Activated T-helper 2 cell treated with anti-CD3 and anti-CD28 coated beads, Interferon-gamma antibody, Interleukin-2, Interleukin-4, amounts not matched to agents 10 μg/mL and 5 μg/mL and 100 μg/mL, durations not matched to agents 14 hours and 24 hours and 36 hours (primary cell): ENCODE measurements at places on chromosomes 2 and 18. TPM values are rescaled to one million over a fixed set of nuclear protein-coding genes. Genes with fewer than 3 reads are reported as not detected.

DNA sequence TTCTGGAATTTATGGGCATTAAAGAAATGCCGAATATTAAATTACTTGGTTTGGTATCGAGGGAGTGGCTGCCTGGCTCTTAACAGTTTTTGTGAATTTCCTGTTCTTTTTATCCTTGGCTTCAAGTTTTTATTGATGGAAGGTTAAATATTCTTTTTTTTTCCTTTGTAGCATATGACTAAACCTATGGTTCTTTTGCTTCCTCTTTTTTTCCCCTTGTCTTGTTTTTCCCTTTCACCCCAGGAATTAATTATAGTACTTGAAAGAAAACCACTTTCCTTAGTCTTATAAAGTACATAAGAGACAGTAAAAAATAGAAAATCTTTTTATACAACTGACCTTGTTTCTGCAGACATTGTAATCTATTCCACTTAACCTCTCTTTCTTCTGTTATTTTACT is 42.4 kb downstream of the MGAT5 start:
- DNase-seq: no peak

GRCh38 chr2:197498937-197499593 is 575 bp downstream of the HSPD1 start:
- peak; percentile 53 for DNase-seq

- no peak for DNase-seq
These were observed 30.0 kb downstream of the PMAIP1 start for GRCh38 chr18:59929621-59930295.

DNA sequence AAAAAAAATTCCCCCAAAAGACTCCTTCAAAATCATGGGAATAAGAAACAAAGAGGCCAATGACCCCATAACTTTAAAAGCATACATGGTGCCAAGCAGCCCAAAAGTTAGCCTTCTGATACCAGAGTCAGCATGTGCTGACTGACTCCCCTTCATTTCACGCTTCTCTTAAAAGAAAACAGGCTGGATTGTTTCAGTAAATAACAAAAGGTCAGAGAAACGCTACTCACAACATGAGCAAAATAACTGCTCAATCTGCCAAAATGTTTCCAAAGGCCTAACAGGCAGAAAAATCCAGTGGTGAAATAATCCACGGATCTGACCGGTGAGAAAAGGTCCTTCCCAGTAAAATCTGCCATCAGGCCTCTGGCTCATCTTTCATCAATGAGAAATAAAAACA is 71.6 kb downstream of the BCL2 start:
- no peak for DNase-seq

DNA sequence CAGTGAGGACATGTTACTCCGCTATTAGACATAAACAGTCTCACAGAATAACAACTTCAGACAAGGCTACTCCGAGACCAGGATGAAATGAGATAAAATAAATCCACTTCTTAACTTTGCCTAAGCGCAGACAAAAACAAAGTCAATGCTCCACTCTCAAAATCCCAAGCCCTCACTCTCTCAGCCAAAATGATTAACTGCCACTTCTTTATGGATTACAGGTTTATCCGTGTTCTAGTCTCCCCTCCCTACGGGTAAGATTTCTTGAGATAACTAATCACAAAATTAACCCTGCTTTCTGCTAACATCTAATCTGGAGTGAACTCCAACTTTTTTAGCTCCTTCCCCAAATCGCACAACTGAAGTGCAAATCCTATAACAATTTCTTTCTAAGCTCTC is 1.1 kb upstream of the CRYGC start:
- no peak for DNase-seq

DNA sequence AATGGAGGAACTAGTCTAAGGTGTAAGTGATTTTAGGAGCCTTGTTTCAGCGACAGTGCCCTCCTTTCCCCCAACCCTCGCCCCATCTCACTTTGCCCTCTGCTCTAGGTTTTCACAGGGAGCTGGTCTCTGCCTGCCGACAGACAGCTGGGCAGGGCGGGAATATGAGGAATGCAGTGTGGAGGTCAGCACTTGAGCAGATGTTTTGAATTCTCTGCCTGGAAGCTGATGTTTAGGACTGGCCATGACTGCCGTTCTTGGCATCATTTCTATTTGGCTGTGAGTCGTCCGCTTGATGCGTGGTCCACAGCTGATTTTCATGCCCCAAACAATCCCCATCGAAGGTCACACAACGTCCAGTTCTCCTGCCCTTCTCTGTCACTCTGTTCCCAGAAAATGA is 55.1 kb upstream of the SIX3 start:
- no peak for DNase-seq

- DNase-seq: no peak
These were observed 124.8 kb downstream of the GALR1 start for GRCh38 chr18:77374446-77374805.

DNA sequence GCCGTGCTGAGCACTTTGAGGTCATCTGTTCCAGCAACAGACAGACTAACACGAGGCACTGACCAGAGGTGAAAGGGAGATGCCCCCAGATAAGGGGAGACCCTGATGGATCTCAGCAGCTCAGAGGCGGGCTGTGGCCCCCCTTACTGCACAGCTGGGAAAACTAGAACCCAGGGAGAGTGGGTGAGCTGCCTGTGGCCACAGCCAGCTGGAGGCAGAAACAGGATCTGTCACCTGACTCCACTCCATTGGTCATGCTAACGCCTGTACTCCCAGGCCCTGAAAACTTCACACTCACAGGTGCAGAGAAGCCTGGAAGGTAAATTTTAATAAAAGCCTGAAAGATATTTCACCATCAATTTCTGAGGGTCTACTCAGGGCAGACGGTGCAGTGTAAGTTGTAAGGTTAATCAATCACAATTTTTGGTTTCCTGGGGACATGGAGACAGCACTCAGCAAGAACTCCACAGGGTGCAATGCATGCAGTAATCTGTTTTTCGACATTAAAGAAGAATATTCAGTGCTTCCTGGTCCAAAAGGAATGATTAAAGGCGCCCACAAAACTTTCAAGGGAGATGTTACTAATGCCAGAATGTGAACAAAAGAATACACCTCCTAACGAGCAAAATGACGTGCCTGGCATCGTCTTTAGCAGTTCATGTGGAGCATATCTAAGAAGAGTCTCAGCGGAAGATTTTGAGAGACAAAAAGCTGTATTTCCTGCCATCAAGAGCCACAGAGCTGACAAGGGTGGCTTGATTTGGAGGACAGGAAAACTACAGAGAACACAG is 173.4 kb downstream of the EIPR1 start:
- DNase-seq: no peak

- DNase-seq: no peak
These were observed 20.3 kb downstream of the STRADB start for GRCh38 chr2:201471732-201472393.

DNA sequence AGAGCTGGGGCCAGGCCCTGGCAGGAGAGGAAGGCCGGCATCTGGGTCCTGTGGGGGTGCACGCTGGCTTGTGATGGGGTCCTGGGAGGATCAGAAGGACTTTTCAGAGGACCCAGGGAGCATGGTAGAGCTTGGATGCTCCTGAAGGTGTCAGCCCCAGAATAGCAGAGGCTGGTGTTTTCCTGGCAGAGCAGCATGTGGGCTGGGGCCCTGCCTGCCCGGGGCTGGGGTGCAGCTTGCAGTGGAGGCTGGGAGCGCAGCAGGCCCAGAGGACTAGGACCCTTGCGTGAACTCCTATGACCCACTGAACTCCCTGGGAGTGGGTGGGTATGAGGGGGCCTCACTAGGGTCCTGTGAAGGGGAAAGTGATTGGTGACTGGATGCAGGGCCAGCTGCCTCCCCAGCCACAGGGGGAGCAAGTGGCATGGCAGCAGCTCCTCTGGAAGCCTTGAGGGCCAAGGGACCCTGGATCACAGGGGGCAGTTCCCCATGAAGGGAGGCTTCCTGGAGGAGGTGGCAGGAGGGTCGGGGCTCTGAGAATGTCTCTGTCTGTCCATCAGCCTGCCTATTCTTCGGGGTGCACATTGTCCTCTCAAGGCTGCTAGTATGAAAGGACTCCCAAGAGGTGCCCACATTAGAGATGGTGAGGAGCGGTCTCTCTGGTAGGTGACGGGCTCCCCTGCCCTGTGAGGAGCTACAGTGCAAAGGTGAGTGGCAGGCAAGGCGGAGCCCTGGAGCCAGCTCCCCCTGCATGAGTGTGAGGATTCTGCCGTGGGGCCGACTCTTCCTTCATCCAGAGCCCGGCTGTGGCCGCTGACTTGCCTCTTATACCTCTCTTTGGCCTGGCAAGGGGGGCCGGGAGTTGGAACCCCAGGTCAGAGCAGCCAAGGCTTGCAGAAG is 249.0 kb downstream of the DYSF start:
- no peak for DNase-seq

- DNase-seq: no peak
These were observed 173.4 kb downstream of the GLI2 start for GRCh38 chr2:120909102-120909501.

DNA sequence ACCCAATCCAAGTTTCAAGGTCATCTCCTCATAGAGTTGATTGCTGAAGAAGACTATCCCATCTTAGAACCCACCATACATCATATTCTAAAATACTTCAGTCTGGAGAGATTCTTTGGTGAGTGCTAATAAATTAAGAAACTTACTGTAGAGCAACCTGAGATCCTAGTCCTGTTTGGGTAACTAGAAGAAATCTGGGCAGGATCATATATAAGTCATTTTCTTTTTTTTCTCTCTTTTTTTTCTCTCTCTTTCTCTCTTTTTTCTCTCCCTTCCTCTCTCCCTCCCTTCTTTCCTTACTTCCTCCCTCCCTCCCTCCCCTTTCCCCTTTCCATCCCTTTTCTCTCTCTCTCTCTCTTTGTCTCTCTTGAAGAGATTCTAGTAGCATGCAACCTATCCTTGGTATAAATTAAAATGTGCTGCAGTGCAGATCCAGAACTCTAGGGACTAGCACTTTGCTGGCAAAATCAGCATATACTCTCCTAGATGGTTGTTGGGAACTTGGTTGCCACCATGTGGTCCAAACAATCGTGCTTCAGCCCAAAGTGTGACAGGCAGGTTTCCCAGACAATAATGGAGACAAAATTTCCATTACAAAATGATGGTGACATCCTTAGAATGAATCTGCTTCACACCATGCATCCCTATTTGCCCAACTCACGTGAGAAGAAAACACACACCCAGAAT is 399.4 kb upstream of the CELF4 start:
- no peak for DNase-seq

GRCh38 chr2:95032868-95033603 is 7.5 kb downstream of the MAL start:
- DNase-seq: no peak

DNA sequence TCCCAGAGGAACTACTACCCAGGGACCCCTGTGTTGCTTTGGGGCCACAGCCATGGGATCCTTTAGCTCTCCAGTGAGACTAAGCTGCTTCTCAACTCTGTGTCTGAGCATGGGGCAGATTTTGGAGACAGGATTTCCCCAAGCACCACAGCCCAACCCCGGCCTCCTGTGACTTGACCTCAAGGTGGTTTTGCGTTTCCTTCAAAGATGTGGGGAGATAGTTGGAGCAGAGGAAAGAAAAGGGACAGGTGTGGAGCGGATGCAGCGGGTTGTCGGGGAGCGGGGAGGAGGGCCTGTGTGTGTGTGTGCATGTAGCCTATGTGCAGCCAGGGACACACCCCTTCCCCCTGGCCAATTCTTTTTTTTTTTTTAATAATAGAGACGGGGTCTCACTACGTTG is 10.2 kb downstream of the ARID5A start:
- DNase-seq: peak; percentile 15

DNA sequence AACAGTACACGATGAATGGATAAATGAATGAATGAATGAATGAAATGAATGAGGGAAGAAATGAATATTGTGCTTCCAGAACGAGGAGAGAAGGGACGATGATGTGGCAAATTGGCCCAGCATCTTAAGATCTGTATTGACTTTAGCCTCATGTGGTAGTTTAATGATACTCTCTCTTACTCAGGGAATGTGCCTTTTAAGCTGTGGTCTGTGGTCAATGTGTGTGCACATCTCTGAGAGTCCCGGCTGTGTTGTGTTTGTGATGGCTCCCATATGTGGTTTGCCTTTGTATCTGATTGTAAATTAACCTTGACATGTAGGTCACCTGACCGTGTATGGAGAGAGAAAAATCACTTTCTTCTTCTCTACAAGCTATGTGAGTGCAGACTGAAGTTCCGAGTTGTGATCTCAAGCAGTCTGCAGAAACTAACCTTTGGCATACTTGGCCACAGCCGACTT is 91.2 kb downstream of the NEDD4L start:
- DNase-seq: no peak

DNA sequence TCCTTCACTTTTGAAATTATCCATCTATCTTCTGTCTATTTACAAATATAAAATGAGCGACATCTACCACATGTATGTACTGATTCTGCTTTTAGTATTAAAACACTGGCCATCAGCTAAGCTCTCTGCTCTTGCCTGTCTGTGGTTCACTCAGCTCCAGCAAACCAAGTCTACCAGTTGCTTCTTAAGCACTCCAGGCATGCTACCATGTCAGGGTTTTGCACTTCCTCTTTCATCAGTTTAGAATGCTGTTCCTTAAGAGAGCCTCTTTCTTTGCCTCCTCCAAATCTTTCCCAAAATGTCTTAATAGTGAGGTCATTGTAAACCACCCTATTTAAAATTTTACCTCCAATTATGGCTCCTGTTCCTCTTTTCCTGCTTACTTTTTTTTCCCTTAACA is 59.5 kb downstream of the SCN3A start:
- DNase-seq: no peak

PPP1R1C gene
- total RNA-seq: not detected in 2 replicates

SERPINB2 gene
- total RNA-seq: not detected in 2 replicates

MSH6 gene
- 119 and 132 TPM in 2 replicates for total RNA-seq

MERTK gene
- total RNA-seq: 1.0 and 1.4 TPM in 2 replicates

CD8B2 gene
- not detected in 2 replicates for total RNA-seq

OST4 gene
- 330 and 341 TPM in 2 replicates for total RNA-seq

SF3B6 gene
- total RNA-seq: 137 and 143 TPM in 2 replicates

TCF23 gene
- not detected in 2 replicates for total RNA-seq
